Neural progenitor cell (in vitro differentiated cells): ENCODE measurements at places on chromosomes 16 and 17.

GRCh38 chr16:87134628-87134995, 182.6 kb downstream of the C16orf95 start:
- no peak for DNase-seq

GRCh38 chr16:88482630-88483391, 29.7 kb downstream of the ZFPM1 start:
- peak; percentile 66 for DNase-seq

DNA sequence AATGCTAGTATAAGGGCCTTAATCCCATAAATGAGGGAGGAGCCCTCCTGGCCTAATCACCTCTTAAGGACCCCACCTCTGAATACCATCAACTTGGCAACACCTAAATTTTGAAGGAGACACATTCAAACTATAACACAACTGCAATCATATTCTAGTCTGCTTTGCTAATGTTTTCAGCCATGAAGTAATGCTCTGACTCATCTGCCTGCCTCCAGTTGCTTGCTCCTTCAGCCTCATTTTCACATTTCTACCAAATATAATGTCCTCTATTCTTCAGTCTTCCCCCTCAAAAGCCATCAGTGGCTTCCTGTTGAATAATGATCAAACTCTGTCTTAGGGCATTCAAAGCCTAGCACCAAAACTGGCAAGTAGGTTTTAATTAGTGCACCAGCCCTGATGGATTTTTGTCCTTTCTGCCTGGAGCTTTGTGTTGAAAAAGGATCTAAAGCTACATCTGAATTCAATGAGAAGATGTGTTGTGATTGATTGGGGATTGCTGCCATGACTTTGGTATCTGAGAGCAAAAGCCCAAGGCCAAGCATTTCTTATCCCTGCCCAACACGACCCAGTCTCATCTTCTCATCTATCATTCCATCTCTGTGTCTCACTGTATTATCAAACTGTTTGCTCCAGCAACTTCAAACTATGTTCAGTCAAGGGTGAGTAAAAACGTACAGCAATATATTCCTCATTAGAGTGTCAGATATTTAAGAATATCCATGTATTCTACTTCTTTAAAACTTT, 140.8 kb upstream of the ELAC2 start:
- no peak for DNase-seq

DNA sequence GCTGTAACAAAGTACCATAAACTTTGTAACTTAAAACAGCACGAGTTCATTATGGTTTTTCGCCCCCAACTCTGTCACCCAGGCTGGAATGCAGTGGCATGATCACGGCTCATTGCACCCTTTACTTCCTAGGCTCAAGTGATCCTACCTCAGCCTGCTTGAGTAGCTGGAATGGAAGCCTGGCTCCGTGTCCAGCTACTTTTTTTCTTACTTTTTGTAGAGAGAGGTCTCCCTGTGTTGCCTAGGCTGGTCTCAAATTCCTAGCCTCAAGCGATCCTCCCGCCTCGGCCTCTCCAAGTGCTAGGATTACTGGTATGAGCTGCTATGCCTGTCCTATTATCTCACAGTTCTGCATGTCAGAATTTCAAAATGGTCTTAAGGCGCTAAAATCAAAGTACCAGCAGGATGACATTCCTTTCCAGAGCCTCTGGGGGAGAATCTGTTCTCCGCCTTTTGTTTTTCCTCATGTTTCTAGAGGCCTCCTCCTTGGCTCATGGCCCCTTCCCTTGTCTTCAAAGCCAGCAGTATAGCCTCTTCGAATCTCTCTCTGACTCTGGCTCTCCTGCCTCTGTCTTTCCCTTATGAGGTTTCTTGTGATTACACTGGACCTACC, 10.1 kb upstream of the PRM1 start:
- peak; percentile 36 for DNase-seq

- no peak for DNase-seq
Measured at GRCh38 chr16:85398688-85399582, 214.2 kb upstream of the GSE1 start.
